ENCODE measurements at places on chromosomes 6 and 20. TPM values are rescaled to one million over a fixed set of nuclear protein-coding genes. Genes with fewer than 3 reads are reported as not detected.
A peak's percentile ranks its signal among the peaks of the same experiment; 100 is the strongest.

POPDC3 gene
- 9.0 TPM for total RNA-seq

- no peak for DNase-seq
These were observed 715.6 kb downstream of the QKI start for GRCh38 chr6:164130151-164130550.

DNMT3B gene
- 2.6 TPM for total RNA-seq

DNA sequence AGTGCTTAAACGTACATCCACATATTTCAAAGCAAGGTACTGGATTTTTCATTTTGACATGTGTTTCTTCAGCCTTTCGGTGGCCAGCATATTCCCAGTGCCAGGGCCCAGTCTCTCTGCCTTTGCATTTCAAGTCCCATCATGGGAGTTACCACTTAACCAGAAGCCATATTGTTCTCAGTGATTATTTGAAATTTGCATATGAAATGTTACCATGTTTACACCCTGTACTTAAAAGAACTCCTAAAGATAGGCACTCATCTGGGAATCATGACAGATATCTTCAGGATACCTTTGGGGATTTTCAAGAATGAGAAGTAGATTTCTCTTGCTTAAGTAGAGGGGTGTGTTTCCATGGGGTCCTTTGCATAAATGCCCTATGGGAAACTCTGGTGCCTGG is 367.5 kb downstream of the NRN1 start:
- no peak for DNase-seq

DNA sequence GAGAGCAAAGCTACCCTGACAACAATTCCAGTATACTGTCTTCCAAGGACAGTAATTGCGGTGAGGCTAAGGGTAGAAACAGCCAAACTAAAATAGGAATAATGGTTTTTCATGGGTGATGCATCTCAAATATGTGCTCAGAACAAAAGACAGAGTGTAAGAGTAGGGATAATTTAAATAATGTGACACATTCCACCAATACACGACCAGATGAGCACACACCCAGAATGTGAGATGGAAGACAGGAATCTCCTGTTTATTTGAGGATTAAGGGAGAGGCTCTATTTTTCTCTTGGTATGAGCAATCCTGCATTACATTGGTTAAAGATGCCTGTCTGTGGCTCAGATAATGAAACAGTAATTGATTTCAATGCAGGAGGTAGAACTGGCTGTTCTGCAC is 292.9 kb upstream of the ZFP64 start:
- DNase-seq: no peak

GRCh38 chr6:25137480-25137879 is 141.7 kb upstream of the CARMIL1 start:
- DNase-seq: no peak

DNA sequence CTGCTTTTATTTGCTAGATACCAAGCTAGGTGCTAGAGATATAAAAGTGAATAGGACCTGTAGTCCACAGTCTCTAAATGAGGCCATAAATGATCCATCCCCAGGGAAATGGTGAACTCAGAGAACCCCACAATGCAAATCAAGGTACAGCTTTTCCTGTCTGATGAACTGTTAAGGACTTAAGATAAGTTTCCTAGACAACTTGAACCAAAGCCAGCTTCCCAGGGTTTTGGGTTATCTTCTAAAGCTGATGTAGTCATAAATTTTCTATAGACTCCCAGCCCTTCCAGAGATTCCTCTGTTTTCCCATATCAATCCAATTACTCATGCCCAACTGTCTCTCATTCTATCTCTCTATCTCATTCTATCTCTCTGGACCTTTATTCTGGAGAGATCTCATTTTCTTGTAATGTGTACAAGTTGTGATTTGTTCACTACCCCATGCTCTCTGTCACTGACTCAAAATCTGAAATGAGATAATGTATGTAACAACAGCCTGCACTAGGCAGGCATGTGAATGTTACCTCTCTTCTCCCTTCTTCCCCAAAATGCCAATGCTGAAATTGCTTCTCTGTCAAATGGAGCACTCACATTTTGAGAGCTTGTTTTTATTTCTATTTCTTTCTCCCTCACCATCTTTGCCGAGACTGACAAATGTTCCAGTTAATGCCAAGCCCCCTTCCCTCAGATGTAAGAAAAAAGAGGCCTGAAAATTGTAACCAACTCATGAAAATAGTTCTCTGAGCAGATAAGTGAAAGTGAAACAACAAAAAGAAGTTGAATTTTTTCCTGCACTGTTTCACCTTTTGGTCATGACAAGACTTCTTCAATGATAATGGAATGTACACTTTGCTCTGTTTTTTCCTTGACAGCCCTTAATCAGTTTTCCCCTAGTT is 279.9 kb downstream of the SLC35F1 start:
- DNase-seq: peak; percentile 20

GRCh38 chr6:129046526-129046925 is 163.6 kb downstream of the LAMA2 start:
- no peak for DNase-seq

DNA sequence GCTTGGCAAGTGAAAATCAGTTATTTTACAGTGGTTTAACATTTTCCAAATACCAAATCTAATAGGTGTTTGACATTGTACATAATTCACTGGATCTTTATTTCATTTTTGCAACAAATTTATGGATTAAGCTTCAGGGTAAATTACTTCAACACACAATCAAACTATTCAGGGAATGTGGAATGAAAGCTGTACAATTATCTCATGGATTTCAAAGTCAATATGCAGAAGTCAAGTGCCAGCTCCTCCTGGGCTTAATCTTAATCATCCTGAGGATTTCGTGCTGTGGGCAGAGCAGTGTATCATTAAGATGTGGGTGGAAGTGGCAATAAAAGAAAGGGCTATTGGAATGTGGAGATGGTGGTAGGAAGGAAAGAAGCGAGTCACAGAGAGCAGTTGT is 548.8 kb downstream of the COL12A1 start:
- no peak for DNase-seq

DNA sequence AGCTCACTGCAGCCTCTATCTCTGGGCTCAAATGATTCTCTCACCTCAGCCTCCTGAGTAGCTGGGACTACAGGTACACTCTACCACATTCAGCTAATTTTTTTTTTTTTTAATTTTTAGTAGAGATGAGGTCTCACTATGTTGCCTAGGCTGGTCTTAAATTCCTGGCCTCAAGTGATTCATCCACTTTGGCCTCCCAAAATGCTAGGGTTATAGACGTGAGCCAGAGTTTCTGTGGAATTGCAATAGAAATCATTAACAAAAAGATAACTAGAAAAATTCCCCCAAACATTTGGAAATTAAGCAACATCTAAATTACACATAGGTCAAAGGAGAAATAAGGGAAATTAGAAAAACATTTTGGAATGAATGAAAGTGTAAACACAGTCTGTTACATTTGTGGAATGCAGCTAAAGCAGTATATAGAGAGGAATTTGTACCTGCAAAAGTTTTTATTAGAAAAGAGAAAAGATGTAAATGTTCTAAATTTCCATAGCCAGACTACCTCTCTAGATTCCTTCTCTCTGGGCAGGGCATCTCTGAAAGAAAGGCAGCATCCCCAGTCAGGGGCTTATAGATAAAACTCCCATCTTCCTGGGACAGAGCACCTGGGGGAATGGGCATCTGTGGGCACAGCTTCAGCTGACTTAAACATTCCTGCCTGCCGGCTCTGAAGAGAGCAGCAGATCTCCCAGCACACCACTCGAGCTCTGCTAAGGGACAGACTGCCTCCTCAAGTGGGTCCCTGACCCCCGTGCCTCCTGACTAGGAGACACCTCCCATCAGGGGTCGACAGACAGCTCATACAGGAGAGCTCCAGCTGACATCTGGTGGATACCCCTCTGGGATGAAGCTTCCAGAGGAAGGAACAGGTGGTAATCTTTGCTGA is 51.3 kb downstream of the ATRN start:
- DNase-seq: no peak

GRCh38 chr6:97668716-97669115 is 385.7 kb upstream of the MMS22L start:
- DNase-seq: peak; percentile 13

GRCh38 chr6:49979584-49979983 is 10.2 kb upstream of the DEFB113 start:
- DNase-seq: no peak

- DNase-seq: no peak
These were observed 65.2 kb upstream of the ADGRF4 start for GRCh38 chr6:47633141-47633540.

DNA sequence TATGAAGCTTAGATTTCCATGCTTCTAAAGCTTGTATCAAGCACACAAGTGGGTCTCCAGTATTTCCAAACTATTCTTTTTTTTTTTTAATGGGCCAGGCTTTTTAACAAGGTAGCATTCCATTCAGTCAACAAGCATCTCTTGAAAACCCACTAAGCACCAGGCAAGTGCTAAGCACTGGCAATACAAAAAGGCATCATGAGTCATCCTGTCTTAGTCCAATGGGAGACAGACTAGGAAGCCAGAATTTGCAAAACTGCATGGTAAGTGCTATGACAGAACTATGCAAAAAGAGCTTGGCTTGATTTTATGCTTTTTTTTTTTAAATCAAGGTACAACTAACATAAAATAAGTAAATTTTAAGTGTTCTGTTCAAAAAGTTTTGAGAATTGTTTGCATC is 109.3 kb upstream of the DST start:
- DNase-seq: no peak

HLA-DQA1 gene
- total RNA-seq: 1.9 TPM

- no peak for DNase-seq
These were observed 46.5 kb downstream of the PLEKHG1 start for GRCh38 chr6:150646228-150646627.

DNA sequence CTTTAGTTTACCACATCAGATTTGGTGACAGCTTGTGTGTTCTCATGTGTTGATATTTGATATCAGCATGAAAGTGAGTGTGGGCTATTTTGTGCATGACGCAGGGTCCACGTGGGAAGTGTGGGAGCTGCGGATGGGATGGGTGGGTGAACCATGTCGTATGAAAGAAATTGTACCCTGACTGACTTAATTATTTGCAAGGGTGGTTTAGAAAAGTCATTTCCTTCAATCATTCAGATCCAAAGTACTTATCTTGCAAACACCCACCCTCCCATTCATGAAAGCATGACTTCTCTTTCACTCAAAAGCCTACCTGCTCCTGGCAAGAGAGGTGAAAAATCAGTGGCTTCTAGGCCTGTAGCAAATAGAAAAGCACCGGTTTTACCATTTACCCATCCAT is 91.8 kb upstream of the BACH2 start:
- DNase-seq: no peak

DNA sequence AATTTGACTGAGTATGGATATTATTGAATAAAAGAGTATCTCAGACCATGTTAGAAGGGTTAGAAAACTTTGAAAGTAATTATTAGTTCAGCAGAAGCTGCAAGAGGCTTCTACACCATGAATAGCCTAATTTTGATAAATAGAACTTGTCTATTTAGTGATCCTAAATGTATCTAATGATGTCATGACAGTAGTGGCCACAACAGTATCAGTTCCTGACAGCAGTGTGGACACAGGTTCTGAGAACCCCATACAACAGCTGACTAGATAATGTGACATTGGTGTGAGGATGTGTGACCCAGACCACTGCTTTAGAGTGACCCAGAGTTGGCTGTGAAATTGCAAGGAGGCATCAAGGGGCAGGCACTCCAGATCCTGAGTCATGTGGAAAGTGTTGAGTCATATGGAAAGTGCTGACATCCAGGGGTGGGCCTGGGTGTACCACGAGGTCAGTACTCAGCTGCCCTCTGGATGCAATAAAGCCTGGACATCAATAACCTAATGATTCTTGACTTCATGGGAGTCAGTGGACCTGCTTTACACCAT is 754.7 kb downstream of the DHX35 start:
- DNase-seq: no peak

DNA sequence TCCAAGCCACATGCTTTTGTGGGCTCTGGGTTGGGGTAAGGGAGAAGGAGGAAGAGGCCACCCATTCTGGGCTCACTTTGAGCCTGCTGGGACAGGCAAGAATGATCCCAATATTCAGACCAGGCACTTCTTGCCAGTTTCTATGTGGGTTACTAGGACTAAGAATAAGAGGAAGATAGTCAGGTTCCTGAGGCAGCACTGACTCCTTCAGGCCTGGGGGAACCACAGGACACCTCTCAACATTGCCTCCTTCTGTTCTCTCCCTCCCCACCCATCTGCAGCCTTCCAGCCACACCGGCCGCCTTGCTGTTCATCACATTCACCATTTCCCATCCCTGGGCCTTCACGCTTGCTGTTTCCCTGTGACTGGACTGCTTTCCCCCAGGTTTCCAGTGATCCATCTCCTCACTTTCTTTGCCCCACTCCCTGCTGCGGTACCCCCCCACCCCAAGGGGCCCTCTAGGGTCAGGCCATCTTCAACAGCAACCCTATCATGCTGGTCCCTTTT is 69.2 kb upstream of the SIRPA start:
- DNase-seq: no peak

DNA sequence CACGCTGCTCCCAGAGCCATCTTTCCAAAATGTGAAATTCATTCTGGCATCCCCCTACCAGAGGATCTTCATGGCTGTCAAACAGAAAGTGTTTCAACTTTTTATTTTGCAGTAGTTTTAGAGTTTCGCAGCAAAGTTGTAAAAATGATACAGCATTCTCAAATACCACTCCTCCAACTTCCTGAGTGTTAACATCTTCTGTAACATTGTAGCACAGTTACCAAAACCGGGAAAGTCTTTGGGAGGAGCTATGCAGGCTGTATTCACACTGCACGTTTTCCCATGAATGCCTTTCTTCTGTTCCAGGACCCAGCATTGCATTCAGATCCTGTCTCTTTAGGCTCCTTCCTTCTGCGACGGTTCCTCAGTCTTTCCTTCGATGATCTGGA is 30.1 kb downstream of the CDYL start:
- no peak for DNase-seq

DNA sequence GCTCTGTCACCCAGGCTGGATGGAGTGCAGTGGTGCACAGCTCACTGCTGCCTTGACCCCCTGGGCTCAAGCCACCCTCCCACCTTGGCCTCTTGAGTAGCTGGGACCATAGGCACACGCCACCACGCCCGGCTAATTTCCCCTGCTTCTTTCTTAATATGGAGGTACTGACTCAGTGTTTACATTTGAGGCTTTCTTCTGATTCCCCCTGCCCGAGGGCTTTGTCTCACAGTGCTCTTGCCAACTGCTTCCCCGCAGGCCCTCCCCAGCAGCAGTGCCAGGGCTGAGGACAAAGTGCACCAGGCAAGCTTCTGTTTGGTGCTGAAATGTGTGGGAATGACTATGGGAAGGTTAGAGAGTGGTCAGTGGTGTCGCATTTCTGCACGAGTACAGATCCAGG is 34.8 kb downstream of the NR2E1 start:
- DNase-seq: no peak

GRCh38 chr6:121932076-121932991 is 467.1 kb upstream of the HSF2 start:
- DNase-seq: peak; percentile 54

BPIFA1 gene
- not detected for total RNA-seq

DNA sequence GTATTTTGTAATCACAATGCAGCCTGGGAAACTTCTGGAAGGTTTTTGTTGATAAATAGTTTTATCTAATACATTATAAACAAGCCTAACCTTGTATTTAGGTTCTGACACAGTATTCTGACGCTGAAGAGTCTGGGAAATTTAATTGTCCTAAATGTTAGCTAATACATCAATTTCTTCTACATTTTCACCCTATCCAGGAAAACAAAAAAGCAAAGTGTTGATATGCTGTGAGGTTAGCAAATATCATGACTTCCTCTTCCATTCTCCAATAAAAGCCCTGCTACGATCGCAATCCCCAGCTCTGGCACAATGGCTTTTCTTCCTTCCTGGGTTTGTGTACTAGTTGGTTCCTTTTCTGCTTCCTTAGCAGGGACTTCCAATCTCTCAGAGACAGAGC is at the start of gene C6orf58:
TSS of gene C6orf58 (plus strand) at position 301 of the 400 bp plus-strand sequence. CDS start at position 313, 12 bp downstream.
- no peak for DNase-seq
